Esophagus muscularis mucosa (tissue), 4 donors: ENCODE measurements at places on chromosomes 4 and X. TPM values are rescaled to one million over a fixed set of nuclear protein-coding genes. Genes with fewer than 3 reads are reported as not detected.

Gene IL3RA
- 10.9 TPM for total RNA-seq

Gene SMIM10L2A
- 1.6 TPM for total RNA-seq

Gene MGARP
- 2.0 TPM for total RNA-seq

Gene AGTR2
- total RNA-seq, result not detected

DNA sequence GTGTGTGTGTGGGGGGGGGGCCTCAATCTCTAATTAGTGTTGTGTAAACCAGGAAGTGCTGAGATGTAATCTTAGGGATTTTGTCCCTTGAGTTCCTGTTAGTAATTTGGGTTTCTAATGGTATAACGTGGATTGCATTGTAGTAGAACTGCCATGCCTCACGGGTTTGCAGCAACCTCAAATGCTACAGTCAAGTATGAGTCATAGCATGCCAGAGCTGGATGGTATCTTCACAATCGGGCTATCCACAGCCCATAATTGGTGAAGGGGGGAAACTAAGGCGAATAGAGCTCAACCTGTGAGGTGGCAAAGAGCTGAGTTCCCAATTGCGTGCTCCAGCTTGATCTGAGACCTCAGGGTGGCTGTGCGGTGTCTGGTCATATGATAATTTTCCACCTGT is 2.2 kb upstream of the FMR1NB start:
- H3K27ac ChIP-seq, result no peak overlapping the region
- H3K4me3 ChIP-seq, result no peak overlapping the region
- H3K4me1 ChIP-seq, result no peaks in the 10 kb centered on the region
- no peaks in the 10 kb centered on the region for H3K36me3 ChIP-seq

GRCh38 chr4:152479428-152480026 is 56.4 kb downstream of the FBXW7 start:
- no peaks in the 10 kb centered on the region for H3K36me3 ChIP-seq
- H3K27ac ChIP-seq, result no peak overlapping the region
- no peak overlapping the region for H3K4me3 ChIP-seq
- H3K27me3 ChIP-seq, result no peaks in the 10 kb centered on the region

DNA sequence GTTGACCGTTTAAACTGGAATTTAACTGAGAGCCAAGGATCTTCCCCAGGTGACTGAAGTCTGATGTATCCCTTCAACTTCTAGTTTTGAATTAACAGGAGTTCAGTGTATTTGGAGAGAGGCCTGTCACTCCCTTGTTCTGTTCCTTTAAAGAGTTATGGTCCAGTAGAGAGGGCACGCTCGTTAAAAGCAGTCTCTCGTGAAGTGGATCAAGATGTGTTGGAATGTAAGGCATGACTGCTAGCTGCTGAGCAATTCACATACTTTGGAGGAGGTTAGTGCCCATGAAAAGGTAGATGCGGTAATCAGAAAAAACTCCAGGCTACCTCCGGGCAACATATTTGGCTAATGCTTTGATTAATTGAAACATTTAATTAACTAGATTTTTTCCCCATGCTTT is 65.7 kb downstream of the SHROOM2 start:
- no peaks in the 10 kb centered on the region for H3K27me3 ChIP-seq
- H3K4me1 ChIP-seq, result no peaks in the 10 kb centered on the region
- no peaks in the 10 kb centered on the region for H3K36me3 ChIP-seq
- no peak overlapping the region for H3K27ac ChIP-seq
- no peak overlapping the region for H3K4me3 ChIP-seq

DNA sequence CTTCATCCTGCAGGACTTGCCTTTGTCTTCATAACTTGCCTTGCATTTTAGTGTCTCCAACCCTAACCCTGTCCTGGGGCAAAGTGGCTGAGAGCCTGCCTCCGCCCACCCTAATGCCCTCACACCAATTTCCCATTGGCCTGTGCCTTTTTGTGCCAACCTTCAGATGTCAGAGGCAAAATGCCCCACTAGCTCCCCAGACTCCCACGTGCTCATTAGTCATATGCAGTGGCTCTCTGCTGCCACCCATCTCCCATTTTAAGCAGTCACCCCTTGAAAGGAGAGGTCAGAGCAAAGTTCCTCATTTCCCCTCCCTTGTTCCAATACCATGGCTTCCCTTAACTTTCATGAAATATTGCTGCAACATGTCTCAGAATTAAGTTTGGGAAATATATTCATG is 74.8 kb upstream of the PASD1 start:
- H3K27ac ChIP-seq, result no peak overlapping the region
- no peaks in the 10 kb centered on the region for H3K36me3 ChIP-seq
- DNase-seq, result no peak

GRCh38 chr4:111780965-111781364 is 364.3 kb upstream of the FAM241A start:
- H3K36me3 ChIP-seq, result no peaks in the 10 kb centered on the region
- H3K4me3 ChIP-seq, result no peak overlapping the region
- no peak overlapping the region for H3K27ac ChIP-seq
- no peak for DNase-seq
- no peaks in the 10 kb centered on the region for H3K27me3 ChIP-seq

- H3K27me3 ChIP-seq, result no peaks in the 10 kb centered on the region
- H3K36me3 ChIP-seq, result peaks cover 46% of the 10 kb centered on the region
- peaks cover 53% of the 10 kb centered on the region for H3K4me1 ChIP-seq
- peak overlapping the region; percentile 76 for H3K27ac ChIP-seq
- peak overlapping the region; percentile 57 for H3K4me3 ChIP-seq
These were observed 19.7 kb downstream of the MAEA start for GRCh38 chr4:1309261-1310010.

- no peak overlapping the region for H3K27ac ChIP-seq
- H3K4me3 ChIP-seq, result no peak overlapping the region
- no peaks in the 10 kb centered on the region for H3K4me1 ChIP-seq
- DNase-seq, result no peak
- H3K36me3 ChIP-seq, result no peaks in the 10 kb centered on the region
These were observed 45.5 kb downstream of the CLNK start for GRCh38 chr4:10639100-10639499.

- no peaks in the 10 kb centered on the region for H3K4me1 ChIP-seq
- H3K36me3 ChIP-seq, result no peaks in the 10 kb centered on the region
- no peak overlapping the region for H3K4me3 ChIP-seq
- H3K27ac ChIP-seq, result no peak overlapping the region
These were observed 72.5 kb downstream of the CNGA2 start for GRCh38 chrX:151806967-151807540.

DNA sequence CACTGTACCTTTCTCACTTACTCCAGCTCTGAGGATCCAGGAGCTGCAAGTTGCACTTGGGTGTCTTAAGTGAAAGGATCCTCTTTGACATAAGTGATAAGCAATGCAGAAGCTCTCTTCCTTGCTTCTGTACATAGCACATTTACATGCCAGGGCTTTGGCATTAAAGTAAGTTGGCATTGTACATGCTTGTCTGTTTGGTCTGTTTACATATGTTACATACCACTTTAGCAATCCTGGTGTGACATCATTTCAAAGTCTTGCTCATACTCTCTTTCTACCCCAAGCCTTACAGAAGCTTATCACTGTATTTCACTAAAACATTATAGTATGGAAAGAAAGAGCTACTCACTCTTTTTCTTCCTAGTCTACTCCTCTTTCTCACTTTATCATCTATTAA is 2548.3 kb downstream of the ARAP2 start:
- DNase-seq, result no peak
- no peaks in the 10 kb centered on the region for H3K27me3 ChIP-seq
- H3K36me3 ChIP-seq, result no peaks in the 10 kb centered on the region

DNA sequence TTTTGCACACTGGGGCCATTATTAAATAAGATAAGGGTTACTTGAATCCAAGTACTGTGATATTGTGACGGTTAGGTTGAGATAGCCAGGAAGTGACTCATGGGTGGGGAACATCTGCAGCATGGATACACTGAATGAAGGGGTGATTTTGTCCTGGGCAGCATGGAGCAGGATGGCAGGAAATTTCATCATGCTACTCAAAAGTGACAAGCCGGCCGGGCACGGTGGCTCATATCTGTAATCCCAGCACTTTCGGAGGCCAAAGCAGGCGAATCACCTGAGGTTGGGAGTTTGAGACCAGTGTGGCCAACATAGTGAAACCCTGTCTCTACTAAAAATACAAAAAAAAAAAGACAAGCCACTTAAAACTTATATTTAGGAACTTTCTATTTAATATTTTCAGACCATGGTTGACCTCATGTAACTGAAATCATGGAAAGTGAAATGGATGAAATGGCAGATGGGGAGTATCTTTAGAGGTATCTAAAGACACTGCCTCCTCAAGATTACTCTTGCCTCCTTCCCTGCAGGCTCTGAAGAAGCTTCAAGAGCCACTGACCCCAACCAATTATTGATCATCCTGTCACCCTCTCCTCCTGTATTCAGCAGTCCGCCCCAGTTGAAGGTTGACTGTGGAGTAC is 3.9 kb upstream of the TRIM60 start:
- no peak overlapping the region for H3K4me3 ChIP-seq
- no peaks in the 10 kb centered on the region for H3K36me3 ChIP-seq
- DNase-seq, result no peak
- no peak overlapping the region for H3K27ac ChIP-seq
- no peaks in the 10 kb centered on the region for H3K4me1 ChIP-seq

DNA sequence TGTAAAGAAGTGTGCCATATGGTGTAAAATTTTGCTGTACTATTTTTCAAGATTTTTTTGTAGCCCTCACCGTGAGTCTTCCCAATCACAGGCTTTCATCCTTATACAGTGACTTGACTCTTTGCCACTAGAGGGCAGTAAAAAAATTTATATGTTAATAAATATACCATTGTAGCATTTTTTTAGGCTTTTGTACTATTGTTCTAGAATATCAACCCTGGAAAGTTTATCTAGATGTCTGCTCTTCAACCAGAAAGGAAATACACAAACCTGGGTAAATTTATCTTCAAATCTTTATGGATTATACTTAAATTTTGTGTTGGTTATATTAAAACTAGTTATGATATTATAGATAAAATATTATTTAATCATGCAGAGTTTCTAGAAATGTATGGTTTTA is 235.3 kb downstream of the TENM3 start:
- H3K27me3 ChIP-seq, result no peaks in the 10 kb centered on the region
- no peak for DNase-seq
- no peaks in the 10 kb centered on the region for H3K4me1 ChIP-seq
- H3K36me3 ChIP-seq, result no peaks in the 10 kb centered on the region
- H3K4me3 ChIP-seq, result no peak overlapping the region

GRCh38 chrX:39513836-39514235 is 583.9 kb downstream of the BCOR start:
- DNase-seq, result no peak
- H3K4me3 ChIP-seq, result no peak overlapping the region
- H3K27ac ChIP-seq, result no peak overlapping the region
- H3K36me3 ChIP-seq, result no peaks in the 10 kb centered on the region

DNA sequence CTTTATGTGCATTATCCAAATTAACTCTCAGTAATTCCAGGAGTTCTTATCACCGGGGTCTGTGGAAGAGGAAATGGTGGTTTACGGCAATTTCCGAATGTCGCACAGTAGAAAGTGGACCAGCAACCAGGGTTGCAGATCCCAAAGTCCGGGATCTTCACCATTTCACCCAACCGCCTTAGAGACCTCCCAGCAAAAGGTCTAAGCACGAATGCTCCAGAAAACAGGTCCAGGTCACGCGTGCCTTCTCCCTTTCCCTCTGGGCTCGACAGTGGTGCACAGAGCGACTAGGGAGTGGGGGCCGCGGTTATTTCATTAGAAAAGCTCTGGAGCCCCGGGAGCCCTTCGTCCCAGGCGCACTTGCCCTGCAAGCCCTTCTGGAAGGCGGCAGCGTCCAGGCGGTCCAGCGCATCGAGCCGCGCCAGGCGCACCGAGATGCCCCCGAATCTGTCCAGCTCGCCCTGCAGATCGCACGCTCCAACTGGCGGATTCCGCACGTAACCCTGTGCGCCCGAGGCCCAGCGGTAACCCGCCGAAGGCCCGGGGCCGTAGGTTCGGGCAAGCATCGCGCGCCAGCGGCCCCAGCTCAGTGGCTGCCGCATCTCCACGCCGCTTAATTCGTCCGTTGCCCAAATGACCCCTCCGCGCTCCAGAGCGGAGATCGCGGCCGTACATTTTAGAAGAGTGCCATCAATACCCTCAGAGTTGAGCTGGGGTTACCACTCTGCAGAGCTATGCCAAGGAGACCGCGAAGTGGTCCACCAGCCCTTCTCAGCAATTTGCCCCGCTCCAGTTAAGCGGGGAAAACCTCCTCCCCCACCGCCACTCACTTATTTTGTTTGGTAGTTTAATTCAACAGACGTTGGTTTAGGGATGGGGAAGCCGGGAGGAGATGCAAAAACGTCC is at the start of gene NUDT6:
Gene NUDT6 (minus strand): TSS at position 627 of the 906 bp plus-strand sequence. CDS start 25 bp downstream, at position 602.
- no peaks in the 10 kb centered on the region for H3K36me3 ChIP-seq
- DNase-seq, result peak; percentile 92
- no peaks in the 10 kb centered on the region for H3K27me3 ChIP-seq
- peak within 1 kb of the TSS; percentile 95 for H3K4me3 ChIP-seq
- peaks cover 22% of the 10 kb centered on the region for H3K4me1 ChIP-seq

DNA sequence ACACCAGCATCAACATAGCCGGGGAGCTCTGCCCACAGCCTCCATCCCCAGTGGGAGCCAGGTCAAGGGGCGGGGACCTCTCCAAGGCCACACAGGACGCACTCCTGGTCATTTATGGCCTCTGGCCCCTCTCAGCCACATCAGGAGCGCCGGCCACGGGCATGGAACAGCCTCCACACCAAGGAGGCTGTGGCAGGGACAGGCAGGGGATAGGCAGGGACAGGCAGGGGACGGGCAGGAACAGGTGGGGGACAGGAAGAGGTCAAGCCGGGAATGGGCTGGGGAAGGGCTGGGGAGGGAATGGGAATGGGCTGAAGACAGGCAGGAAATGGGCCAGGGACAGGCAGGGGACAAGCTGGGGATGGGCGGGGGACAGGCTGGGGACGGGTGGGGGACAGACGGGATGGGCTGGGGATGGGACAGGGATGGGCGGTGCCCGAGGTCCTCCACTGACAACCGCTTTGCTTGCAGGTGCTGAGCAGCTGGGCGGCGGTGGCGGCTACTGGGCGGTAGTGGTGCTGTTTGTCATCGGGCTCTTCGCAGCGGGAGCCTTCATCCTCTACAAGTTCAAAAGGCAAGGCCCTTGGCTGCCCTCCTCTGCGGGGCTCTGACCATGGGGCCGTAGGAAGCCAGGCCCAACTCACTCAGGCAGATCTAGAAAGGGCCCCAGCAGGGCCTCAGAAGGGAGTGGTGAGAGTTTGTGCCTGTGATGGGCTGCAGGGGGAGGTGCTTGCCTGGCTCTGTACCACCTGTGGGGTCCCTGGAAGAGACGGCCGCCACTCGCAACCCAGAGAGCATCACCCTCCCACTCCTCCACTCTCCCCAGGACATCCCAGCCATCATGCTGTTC is 205.6 kb downstream of the AFAP1 start:
- H3K27me3 ChIP-seq, result no peaks in the 10 kb centered on the region
- H3K36me3 ChIP-seq, result peaks cover 31% of the 10 kb centered on the region
- H3K4me3 ChIP-seq, result no peak overlapping the region
- H3K4me1 ChIP-seq, result no peaks in the 10 kb centered on the region
- no peak for DNase-seq
- no peak overlapping the region for H3K27ac ChIP-seq
